ENCODE measurements at places on chromosomes 11 and 22. TPM values are rescaled to one million over a fixed set of nuclear protein-coding genes. Genes with fewer than 3 reads are reported as not detected.

The TTC12 gene
- 15.2 TPM for total RNA-seq

GRCh38 chr11:1763336-1763795, 361 bp downstream of the CTSD start:
- H3K4me1 ChIP-seq: peaks cover 52% of the 10 kb centered on the region
- peaks cover 8% of the 10 kb centered on the region for H3K36me3 ChIP-seq
- DNase-seq: no peak
- peak overlapping the region; percentile 93 for H3K27ac ChIP-seq
- no peaks in the 10 kb centered on the region for H3K27me3 ChIP-seq

The MMP7 gene
- total RNA-seq: not detected

- no peak overlapping the region for H3K27ac ChIP-seq
- H3K4me3 ChIP-seq: no peak overlapping the region
- H3K36me3 ChIP-seq: no peaks in the 10 kb centered on the region
- no peaks in the 10 kb centered on the region for H3K4me1 ChIP-seq
- no peak for DNase-seq
These were observed 8.8 kb upstream of the CUL5 start for GRCh38 chr11:107999759-108000455.

GRCh38 chr22:46830841-46831240, 68.4 kb downstream of the TBC1D22A start:
- H3K4me3 ChIP-seq: no peak overlapping the region
- no peaks in the 10 kb centered on the region for H3K27me3 ChIP-seq
- H3K36me3 ChIP-seq: no peaks in the 10 kb centered on the region
- peaks cover 28% of the 10 kb centered on the region for H3K4me1 ChIP-seq
- DNase-seq: no peak

- no peak for DNase-seq
- H3K4me3 ChIP-seq: no peak overlapping the region
- H3K36me3 ChIP-seq: no peaks in the 10 kb centered on the region
- no peaks in the 10 kb centered on the region for H3K27me3 ChIP-seq
These were observed 1.6 kb downstream of the RNF26 start for GRCh38 chr11:119335655-119336543.

DNA sequence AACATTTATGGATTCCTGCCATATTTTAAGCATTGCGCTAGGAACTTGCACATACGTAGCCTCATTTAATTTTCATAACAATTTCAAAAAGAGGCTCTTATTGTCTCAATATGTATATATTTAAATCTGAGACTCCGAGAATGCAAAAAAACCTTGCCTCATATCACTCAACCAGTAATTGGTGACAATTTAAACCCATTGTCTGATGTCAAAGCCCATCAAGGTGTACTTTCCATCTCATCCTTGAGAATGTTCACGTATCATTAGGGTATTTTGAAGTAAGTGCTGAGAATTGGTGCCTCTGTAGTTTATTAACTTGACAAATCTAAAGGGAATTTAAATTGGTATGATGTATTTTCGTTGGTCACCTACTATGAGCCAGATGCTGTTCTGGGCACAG, 136.5 kb downstream of the FAM76B start:
- H3K27ac ChIP-seq: no peak overlapping the region
- no peak overlapping the region for H3K4me3 ChIP-seq
- H3K4me1 ChIP-seq: peaks cover 9% of the 10 kb centered on the region

The NXPE4 gene
- total RNA-seq: not detected

Data from thoracic aorta (tissue), 2 donors.